ENCODE measurements at places on chromosomes 12 and 14. TPM values are rescaled to one million over a fixed set of nuclear protein-coding genes. Genes with fewer than 3 reads are reported as not detected.

DNA sequence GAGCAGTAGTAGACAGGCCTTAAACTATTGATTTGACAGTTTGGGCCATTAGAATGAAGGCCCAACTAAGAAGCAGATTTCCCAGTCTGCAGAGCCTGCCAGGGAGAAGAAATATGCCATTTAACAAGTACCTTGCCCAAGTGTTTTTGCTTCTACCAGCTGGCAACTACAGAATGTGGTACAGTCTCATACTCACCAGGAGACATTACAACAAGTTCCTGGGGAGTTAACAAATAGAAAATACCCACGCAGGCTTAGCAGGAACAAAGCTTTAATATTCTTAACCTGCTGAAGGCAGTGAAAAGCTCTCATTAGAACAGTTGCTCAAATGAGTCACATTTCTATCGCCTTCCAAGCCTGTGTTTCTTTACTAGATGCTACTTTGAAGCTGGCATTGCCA is 241.0 kb downstream of the TMEM117 start:
- H3K4me3 ChIP-seq = no peak overlapping the region
- no peaks in the 10 kb centered on the region for H3K36me3 ChIP-seq
- DNase-seq = no peak
- no peaks in the 10 kb centered on the region for H3K27me3 ChIP-seq
- no peak overlapping the region for H3K27ac ChIP-seq

- H3K36me3 ChIP-seq = no peaks in the 10 kb centered on the region
- no peaks in the 10 kb centered on the region for H3K27me3 ChIP-seq
- no peak overlapping the region for H3K4me3 ChIP-seq
- DNase-seq = no peak
- no peaks in the 10 kb centered on the region for H3K4me1 ChIP-seq
Observed at GRCh38 chr14:26190646-26191045, 407.2 kb downstream of the NOVA1 start.

GRCh38 chr12:3627336-3627735 is 125.6 kb downstream of the CRACR2A start:
- H3K4me3 ChIP-seq = no peak overlapping the region
- no peak overlapping the region for H3K27ac ChIP-seq
- peaks cover 20% of the 10 kb centered on the region for H3K27me3 ChIP-seq

- no peak overlapping the region for H3K27ac ChIP-seq
- H3K4me1 ChIP-seq = no peaks in the 10 kb centered on the region
- no peaks in the 10 kb centered on the region for H3K36me3 ChIP-seq
- H3K27me3 ChIP-seq = peaks cover 9% of the 10 kb centered on the region
Observed at GRCh38 chr12:2616763-2617162, 178.0 kb upstream of the FKBP4 start.

OR4Q3 gene
- not detected for polyA plus RNA-seq

SLCO1C1 gene
- polyA plus RNA-seq = not detected
